ENCODE measurements at places on chromosomes 6 and 20.

DNA sequence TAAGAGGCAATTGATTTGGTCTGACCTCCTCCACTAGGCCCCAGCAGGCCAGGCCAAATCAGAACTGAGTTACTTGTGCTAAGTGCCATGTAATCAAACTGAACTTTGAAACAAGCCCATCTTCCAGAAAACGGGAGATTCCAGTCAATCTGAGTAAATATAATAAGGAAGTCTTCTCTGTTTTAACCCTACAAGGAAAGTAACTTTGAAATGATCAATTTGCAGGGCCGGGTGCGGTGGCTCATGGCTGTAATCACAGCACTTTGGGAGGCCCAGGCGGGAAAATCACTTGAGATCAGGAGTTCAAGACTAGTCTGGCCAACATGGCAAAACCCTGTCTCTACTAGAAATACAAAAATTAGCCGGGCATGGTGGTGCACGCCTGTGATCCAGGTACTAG is 2.0 kb upstream of the SHLD1 start:
- no peak for DNase-seq

DNA sequence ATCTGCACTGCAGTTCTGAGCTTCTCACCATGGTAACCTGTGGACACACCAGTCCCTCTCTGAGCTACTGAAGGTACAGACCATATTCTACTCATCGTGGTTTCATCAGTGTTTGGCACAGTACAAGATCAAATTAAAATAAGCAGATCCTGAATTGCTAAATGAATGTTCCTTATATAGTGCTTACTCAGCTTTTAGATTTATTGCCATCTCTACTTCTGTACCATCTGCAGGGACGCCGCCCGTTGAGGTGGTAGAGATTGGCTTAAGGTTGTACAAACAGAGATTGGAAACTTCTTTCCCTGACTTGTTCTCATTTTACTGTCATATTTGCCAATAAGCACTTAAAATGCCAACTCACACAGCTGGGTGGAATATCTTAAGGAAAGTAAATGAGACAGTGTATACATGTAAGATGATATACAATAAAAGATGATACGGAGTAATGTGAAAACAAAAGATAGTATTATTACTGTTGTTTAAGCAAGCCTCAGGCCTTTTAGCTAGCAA is 223.4 kb upstream of the FOXQ1 start:
- no peak for DNase-seq

DNA sequence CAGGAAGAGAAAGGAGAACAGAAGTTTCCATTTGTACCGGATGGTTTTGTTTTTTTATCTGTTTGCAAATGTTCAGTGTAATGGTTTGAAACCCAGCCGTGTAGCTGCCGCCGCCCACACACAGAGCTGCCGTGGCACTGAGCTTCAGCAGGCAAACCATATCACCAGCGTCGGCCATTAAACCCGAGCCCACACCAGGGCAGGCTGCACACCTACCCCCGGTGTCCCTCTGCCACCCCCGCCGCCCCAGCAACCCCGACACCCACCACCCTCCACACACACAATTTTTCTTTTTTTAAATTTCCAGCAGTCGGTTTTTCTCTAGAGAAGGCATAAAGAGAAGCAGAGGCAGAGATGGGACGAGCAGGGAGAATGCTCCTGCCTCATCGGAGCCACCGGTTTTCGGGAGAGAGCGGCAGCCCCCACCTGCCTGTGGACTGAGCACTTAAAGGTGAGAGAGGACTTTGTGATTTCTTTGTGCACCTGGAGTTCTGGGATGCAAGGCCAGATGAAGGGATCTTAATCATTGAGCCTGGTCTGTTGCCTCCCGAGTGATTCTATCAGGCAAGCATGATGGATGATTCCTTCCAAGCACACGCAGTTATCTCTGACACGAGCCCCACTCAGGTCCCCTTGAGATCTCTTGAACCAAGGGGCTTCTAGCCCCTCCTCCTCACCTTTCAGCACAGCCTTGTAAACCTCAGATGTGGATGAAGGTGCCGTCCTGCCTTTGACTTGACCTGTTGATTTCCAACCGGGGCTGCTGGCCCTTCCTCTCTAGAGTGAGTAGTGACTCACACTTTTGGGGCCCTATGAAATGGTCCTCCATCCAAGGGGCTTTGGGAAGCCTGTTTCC is 17.5 kb upstream of the ZNF831 start:
- DNase-seq: no peak

DNA sequence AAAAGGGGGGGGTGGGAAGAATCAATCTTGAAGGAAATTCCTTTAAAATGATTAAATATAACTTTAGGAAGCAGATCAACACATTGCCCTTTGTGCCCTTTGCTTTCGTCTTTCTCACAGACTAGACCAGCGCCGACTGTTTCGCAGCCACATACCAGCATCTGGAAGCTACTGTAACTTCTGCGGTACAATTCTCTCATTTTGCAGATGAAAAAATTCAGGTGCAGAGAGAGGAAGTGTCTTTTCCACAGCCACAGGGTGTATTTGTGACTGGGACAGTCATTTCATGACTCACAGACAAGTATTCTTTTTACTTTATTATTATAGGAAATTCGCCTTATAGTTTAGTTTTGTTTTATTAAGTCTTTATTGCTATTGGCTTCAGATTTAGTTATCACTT is 84.2 kb downstream of the UST start:
- DNase-seq: no peak

DNA sequence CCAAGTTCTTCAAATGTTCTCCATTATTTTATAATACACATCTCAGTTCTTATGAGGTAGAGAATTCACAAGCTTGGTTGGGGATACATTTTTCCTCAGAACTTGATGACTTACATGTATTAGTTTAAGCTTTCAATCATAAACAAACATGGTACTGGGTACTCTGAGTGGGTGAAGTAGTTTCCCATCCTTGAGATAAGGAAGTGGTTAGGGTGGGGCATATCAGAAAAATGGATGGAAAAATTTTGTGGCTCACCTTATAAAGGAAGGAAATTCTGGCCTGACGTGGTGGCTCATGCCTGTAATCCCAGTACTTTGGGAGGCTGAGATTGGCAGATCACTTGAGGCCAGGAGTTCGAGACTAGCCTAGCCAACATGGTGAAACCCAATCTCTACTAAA is 52.0 kb downstream of the CD164 start:
- DNase-seq: no peak

DNA sequence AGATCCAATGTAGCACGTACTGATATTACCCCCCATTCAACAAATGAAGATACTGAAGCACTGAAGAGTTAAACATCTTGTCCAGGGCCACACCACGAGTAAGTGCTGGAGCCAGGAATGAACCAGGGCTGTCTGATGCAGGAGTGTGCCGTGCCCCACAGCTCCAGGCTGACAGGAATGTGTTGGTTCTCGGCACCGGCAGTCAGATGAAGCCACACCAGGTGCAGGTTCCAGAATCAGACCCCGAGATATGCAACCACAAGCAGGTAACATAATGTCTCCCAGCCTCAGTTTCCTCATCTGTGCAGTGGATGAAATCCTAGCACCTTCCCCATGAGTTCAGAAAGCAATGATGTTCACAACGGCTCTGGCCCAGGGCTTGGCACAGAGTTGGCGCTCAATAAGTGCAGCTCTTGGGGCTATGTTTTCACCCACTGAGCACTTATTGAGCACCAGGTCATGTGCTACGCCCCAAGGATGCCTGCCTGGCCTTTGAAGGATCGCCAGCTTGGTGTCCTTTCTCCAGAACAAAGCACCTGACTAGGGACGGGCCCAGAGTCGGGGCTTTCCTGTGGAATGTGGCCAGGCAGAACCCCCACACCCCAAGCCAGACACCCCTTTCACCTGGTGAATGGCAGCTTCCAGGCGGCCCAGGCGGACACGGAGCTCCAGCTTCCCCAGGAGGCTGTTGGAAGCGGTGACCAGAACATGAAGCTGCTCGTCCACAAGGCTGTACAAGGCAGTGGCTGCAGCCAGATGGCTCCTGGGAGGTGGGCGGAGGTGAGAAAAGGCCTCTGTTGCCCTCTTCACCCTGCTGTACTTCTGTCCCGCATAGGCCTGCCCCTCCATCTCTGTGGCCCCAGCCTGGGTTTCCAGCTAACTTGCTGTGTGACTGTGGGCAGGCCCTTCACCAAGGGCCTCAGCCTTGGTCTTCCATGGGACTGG is 41.3 kb downstream of the KIAA1755 start:
- no peak for DNase-seq

DNA sequence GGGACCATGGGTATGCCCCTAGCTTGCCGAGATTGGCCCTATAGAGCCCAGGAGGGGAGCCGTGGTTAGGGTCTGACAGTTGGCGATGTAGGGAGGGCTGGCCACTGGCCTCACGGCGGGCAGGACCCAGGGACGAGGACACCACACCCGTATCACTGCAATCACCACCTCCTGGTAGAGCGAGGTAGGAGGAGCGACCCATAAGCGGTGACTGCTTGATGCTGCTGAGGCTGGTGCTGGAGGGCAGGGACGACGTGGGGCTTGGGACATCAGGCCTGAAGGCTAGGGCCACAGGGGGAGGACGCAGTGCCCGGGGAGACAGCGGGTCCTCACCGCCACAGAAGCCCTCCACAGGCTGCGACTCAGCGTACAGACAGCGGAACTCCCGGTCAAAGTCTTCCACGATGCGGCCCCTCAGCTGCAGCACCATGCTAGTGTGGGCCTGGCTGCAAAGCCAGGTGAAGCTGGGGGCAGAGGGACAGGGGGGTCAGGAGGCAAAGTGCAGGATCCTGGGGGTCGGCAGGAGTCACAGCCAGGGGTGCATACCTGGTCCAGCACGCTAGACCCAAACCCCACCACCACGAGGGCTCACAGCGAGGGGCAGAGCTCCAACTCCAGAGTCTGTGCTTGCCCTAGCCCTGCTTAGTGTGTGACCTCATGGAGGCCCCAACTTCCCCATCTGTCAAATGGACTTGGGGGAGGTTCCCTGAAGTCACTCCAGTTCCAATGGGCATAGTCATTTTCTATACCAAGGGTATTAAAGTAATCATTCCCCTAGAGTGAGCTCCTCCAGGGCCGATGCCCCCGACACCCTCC is 3.1 kb upstream of the EIF6 start:
- no peak for DNase-seq

GRCh38 chr6:140620496-140620895 is 1246.0 kb upstream of the CITED2 start:
- no peak for DNase-seq

GRCh38 chr6:4543596-4543995 is 232.6 kb upstream of the CDYL start:
- peak; percentile 69 for DNase-seq

GRCh38 chr6:36120979-36121786 is 9.1 kb upstream of the MAPK13 start:
- DNase-seq: peak; percentile 61

- no peak for DNase-seq
These were observed 46.8 kb upstream of the STX16 start for GRCh38 chr20:58604128-58604881.

DNA sequence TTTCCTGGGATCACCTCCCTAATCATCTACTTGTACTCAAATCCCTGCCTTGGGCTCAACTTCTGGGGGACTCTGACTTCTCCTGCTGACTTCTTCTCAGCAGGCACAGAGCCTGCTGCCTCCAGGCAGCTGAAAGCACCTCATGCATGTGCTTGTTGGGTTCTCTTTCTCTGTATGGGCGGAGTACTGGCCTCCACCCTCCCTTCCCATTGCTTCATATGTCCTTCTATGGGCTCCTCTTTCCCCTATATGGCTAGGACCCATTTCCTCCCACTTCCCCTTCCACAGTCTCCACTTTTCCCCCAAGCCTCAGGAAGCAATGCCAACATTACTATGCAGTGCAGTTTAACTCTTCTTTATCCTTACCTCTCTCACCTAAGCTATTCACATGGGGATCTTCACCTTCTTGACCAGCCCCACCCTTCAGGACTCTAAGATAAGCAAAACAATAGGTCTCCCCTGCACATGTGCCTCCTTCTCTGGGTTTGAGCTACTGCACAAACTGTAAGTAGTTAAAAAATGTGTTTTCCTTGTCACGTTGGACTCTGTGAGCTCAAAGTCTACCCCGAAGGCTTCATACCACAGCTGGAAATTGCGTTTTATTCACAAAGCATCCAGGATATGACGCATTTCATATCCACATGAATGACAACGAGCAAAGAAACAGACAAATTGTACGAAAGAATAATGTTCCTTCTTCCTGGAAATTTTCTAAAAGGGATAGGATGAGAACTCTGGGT is 93.7 kb downstream of the CDS2 start:
- peak; percentile 15 for DNase-seq

- no peak for DNase-seq
These were observed 93.1 kb upstream of the HEY2 start for GRCh38 chr6:125656287-125656870.

DNA sequence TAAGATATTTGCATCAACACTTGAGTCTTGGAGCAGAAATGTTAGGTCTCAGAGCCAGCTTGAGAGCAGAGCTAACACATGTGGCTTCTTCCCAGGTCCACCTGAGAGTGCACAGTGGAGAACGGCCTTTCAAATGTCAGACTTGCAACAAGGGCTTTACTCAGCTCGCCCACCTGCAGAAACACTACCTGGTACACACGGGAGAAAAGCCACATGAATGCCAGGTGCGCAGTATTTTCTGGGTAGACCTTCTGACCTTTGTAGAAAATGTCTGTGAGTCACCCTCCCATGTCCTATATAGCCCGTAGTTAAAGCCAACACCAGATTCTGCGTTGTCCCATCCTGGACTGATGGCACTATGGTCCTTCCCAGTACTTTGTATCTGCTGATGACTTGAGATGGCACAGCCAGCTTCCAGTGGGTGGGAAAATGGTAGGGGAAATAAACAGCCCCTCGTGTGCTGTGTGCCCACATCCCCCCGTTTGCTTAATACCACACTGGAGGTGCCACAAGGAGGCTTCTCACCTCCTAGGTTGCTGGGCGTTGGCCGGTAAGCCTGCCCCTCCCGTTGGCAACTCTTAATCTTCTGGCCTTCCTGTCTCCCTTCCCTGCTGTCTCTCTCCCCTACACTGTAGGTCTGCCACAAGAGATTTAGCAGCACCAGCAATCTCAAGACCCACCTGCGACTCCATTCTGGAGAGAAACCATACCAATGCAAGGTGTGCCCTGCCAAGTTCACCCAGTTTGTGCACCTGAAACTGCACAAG is 20.3 kb downstream of the PRDM1 start:
- DNase-seq: no peak

- peak; percentile 11 for DNase-seq
These were observed 66.4 kb upstream of the NEDD9 start for GRCh38 chr6:11298651-11299420.
